IPS DF 6.9 (cell line): ENCODE measurements at places on chromosomes 4 and X.

DNA sequence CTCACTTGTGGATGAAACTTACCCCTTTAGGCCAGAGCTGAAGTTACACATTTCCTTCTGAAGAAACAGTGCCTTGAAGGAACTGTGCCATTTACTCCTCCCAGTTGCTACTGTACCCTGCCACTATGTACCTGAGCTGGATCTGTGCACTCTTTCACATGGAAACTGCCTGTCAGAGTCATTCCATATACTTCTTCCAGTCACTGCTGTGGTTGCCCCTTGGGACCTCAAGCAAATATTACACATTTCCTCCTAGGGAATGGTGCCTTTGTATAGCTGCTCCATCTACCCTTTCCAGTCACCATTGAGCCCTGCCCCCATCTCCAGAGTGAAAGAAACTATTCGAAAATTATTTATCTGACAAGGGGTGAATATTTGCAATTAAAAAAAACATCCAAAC, 1328.3 kb downstream of the TECRL start:
- DNase-seq = no peak

DNA sequence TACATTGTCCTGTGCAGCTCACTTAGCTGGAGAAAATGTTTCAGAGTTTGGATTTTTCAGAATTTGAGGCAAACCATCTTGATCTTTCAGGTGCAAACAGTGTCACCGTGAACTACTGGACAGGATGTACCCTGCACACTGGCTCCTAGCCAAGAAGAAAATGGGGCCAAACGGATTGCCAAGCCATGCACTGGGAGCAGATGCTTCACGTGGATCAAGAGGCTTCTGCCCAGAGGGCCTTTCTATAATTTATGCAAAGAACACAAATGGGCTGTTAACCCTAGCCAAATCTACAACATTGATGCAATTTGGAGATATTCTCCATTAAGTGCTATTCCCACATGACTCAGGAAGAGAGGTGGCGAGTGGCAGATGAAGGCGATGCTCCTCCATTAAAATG, 46.9 kb upstream of the ATP8A1 start:
- DNase-seq = no peak

- no peak for DNase-seq
Measured at GRCh38 chr4:6714954-6715353, 1.0 kb upstream of the BLOC1S4 start.

- no peak for DNase-seq
Measured at GRCh38 chrX:341541-342101, 23.0 kb upstream of the GTPBP6 start.

GRCh38 chr4:88967883-88968331, 89.1 kb downstream of the FAM13A start:
- no peak for DNase-seq

DNA sequence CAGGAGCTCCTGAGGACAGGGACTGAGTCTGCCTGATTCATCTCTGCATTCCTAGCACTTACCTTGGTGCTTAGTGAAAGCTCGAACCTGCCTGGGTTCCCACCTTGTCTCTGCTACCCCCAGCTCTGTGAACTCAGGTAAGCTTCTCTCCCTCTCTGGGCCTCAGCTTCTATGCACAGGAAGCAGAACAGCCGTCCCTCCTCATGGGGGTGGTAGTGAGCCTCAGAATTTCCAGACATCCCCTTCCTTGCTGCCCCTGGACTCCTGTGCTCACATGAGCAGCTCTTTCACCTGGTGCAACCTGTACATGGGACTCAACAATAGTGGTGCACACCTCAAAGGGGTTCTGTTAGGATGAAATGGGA, 50.8 kb downstream of the HTRA3 start:
- peak; percentile 54 for DNase-seq

DNA sequence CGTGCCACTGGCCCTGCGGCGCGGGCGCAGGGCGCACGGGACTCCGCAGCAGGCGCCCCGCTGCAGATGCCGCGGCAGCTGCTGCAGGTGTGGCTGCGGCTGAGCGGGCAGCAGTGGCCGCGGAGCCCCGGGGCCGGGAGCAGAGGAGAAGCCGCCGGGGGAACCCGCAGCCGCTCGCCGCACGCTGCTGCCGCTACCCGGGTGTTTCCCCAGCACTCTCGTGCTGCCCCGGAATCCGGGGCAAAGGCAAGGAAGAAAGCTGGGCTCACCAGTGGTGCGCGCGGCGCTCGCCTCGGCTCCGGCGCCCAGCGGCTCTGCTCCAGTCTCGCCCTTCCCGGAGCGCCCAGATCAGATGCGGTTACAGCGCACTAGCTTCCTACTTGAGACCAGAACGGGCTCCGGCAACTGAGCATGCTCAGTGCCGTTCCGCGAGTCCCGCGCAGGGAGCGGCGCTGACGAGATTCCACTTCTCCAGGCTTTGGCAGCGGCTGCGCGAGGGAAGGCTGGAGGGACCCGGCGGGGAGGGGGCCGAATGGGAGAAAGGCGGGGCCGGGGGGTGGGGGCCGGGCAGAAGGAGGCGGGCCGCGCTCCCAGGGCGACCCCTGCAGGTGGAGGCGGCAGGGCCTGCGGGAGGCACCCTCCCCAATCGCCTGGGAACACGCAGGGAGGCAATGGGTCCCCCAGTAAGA, at the start of gene APBB2:
APBB2 (minus strand) TSS at position 407 of the 689 bp plus-strand sequence. CDS start 181,288 bp downstream, outside the sequence.
- peak; percentile 89 for DNase-seq

- no peak for DNase-seq
Measured at GRCh38 chrX:24550166-24550565, 85.1 kb downstream of the PDK3 start.

GRCh38 chrX:139739138-139739537, 31.2 kb upstream of the MCF2 start:
- DNase-seq = no peak

DNA sequence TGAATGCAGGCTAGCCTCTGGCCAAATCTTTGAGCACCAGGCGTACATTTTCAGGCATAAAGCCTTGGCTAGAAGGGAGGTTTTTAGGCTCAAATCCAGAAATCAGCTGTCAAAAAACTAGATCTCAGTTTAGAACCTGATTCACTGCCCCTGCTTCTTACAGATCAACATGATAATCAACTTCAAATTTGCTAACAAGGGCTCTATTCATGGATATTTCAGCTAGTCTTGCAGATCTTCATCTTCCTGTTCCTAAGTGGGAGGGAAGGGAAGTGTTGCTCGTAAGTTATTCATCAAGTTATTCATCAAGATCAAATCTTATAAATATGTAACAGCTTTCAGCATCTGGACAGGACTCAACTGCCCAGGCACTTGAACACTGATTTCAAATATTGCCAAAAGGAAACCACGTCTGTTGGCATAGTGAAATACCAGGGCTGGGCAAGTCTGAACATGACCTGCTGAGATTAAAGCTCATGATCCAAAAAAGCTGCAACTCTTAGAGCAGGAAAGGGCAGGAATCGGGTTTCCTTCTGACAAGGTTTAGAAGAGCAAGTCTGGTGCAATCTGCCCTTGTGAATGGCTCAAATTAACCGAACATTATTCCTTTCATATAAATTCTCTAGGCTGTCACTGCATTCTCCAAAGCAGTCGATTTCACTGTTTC, 200.3 kb downstream of the PDGFC start:
- DNase-seq = no peak

- no peak for DNase-seq
Measured at GRCh38 chrX:134591502-134591901, 66.8 kb downstream of the PLAC1 start.

DNA sequence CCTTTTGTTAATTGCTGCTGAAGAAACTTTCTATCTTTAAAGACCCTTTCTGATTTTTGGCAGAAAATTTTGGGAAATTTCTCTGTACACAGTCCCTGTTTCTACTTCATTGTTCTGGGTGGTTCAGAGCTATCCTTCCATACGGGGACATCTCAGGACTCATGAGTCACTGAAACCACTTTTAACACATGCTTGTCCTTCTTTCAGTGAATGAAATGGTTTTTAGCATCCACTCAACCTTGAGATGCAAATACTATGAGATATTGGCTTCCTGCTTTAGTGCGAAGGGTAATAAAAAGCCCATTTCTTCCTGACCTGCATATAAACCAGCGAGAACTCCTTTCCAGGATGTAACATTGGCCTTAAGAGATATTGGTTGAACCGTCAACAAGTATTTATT, 158.0 kb downstream of the REPS2 start:
- DNase-seq = no peak

DNA sequence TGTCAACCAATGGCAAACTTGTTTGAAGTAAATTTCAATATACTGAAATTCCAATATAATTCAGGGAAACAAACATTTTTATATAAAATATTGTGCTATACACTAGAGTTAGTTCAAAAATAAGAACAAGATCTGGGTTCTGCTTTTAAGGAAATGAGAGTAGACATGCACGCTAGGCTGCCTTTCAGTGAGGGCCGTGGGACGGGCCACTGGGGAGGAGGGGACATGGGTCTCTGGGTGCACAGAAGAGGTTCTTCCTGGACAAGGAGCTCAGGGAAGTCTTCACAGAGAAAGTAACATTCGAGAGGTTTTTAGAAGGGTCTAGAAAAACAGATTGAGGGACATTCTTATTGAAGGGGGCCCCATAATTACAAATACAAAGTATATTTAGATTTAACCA, 64.4 kb downstream of the SHROOM3 start:
- DNase-seq = no peak

GRCh38 chr4:152825336-152825735, 45.6 kb downstream of the ARFIP1 start:
- DNase-seq = no peak

DNA sequence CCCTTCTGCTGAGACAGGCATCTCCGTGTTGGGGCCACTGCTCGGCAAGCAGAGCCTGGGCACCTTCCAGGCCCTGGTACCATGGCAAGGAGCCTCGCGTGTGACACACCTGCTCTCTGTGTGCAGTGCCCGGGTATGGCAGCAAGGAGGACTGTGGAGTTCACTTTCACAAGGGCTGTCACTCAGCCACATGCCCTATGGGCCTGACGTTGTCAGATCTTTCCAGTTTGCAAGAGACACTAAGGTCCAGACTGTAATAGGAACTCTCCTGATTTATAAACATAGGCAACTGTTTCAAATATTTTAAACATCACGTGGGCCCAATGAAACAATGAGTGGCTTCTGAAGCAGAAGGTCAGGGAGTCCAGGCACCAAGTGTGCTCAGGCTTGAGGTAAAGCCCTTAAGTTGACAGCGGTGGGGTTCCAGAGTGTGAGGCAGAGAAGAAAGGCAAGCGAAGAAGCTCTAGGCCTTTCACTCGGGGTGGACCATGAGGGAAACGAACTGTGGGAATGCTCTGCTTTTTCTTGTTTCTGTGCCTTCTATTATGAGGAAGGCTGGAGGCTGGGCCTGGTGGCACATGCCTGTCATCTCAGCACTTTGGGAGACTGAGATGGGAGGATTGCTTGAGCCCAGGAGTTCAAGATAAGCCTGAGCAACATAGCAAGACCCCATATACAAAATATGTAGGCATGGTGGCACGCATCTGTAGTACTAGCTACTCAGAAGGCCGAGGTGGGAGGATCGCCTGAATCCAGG, 108.6 kb upstream of the TRIM2 start:
- no peak for DNase-seq

DNA sequence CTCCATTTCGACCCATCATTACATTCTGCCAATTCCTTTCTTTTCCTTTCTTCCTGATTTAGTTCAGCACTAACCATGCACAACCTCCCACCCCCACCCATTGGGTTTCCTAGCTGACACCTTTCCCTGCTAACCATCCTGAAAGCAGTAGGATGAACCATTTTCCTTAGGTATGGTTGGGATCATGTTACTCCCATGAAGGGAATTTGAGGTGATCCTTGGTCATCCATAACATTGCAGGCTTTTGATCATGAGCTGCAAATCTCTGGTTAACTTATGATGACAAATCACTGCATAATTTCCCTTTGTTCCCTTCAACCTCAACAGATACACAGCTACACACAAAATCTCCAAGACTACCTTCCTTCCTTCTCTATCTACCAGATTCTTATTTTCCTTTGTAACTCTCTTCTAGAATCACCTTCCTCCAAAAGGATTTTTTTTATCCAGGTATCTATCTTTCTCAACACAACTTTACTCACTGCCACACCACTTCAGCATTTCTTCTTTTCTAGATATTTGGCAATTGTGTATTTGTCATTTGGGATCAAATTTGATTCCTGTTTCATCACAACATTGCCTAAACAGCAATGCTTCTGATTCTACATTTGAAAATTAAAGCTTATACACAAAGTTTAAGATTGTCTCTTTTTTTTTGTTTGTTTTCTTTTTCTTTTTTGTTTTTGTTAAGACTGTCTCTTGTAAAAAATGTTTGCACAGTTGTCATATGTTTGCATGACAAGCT, 145.1 kb downstream of the RBM47 start:
- no peak for DNase-seq

DNA sequence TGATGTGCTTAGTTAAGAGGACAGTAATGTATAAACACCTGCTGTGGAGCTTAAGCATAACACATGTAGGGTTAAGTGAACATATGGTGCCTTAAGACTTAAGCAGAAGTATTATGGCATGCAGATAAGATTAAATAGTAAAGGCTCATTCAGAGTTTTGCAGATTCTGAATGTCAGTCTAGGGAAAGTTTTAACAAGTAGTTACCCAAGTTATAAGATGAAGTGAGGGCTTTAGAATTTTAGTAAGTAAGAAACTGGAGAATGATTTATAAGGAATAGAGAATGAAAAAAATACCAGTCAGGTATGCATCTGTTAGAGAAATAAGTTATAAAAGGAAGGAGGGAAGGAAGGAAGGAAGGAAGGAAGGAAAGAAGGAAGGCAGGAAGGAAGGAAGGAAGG, 902.1 kb downstream of the TRAM1L1 start:
- no peak for DNase-seq

DNA sequence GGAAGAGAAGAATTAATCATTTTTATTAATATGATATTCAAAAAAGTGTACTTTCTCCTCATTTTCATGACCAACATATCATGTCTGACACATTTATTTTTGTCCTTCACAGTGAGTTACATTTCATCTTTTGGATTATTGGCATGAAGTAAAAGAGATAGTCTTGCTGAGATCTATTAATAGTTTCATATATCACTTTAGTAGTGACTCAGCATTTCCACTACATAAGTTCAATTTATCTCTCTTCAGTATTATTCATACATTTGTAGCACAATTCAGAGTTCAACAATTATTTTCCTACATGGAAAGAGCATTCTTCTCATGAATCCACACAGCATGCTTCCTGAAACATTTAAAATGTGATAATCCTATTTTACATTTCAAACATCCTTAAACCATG, 1461.1 kb downstream of the TECRL start:
- no peak for DNase-seq

- no peak for DNase-seq
Measured at GRCh38 chr4:102988429-102989020, 31.0 kb downstream of the SLC9B1 start.

- no peak for DNase-seq
Measured at GRCh38 chr4:19806865-19807264, 444.8 kb upstream of the SLIT2 start.

GRCh38 chr4:75169020-75169419, 236.1 kb downstream of the PARM1 start:
- DNase-seq = no peak

GRCh38 chrX:33923262-33923661, 208.9 kb downstream of the FAM47A start:
- DNase-seq = no peak
